ENCODE measurements at places on chromosomes 1 and 21.

DNA sequence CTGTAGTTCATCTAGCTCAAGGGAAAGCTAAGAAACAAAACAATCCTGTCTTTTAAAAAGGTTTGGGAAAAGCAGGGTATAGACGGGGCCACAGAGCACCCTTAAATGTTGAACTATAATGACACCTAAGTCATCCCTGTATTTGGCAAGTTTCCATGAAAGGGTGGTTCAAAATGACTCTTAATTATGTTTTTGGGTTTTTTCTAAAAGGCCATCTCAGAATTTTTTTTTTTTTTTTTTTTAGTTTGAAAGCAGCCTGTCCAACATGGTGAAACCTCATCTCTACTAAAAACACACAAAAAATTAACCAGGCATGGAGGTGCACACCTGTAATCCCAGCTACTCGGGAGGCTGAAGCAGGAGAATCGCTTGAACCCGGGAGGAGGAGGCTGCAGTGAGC is 22.2 kb downstream of the TOMM20 start:
- DNase-seq: no peak

- DNase-seq: no peak
Observed at GRCh38 chr1:206029484-206029883, 5.8 kb upstream of the CTSE start.

DNA sequence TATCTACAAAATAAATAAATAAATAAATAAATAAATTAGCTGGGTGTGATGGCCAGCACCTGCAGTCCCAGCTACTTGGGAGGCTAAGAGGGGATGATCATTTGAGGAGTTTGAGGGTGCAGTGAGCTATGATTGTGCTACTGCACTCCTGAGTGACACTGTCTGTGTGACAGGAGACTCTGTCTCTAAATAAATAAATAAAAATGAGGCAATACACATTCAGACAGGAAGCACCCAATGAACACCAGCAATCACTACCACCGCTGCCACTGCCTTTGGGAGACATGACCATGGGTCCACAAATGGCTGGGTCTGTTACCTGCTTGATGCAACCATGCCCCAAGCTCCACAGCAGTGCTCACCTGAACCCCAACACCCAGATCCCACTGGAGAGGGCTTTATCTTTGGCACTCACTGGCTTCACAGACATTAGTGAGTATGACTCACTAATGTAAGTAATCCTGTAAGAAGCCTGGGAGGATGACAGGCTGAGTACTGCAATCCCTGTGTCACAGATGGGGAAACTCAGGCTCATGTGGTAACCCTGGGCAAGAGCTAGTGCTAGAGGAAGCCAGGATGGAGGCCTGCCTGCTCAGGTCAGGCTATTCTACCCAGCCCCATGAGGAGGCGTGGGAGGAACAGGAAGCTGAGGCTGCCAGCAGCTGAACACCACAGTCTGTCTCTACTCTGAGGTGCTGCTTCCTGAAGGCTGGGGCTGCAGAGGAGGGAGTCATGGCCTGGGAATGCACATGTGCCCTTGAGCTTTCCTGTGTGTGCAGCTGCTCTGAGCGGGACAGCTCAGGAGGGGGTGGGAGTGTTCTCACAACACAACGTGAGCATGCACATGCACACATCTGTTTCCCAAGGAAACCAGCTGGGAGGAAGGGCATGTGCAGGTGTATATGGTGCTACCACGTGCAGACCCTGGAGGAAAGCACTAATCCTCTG is 43.0 kb downstream of the SLC9A1 start:
- DNase-seq: peak; percentile 99

DNA sequence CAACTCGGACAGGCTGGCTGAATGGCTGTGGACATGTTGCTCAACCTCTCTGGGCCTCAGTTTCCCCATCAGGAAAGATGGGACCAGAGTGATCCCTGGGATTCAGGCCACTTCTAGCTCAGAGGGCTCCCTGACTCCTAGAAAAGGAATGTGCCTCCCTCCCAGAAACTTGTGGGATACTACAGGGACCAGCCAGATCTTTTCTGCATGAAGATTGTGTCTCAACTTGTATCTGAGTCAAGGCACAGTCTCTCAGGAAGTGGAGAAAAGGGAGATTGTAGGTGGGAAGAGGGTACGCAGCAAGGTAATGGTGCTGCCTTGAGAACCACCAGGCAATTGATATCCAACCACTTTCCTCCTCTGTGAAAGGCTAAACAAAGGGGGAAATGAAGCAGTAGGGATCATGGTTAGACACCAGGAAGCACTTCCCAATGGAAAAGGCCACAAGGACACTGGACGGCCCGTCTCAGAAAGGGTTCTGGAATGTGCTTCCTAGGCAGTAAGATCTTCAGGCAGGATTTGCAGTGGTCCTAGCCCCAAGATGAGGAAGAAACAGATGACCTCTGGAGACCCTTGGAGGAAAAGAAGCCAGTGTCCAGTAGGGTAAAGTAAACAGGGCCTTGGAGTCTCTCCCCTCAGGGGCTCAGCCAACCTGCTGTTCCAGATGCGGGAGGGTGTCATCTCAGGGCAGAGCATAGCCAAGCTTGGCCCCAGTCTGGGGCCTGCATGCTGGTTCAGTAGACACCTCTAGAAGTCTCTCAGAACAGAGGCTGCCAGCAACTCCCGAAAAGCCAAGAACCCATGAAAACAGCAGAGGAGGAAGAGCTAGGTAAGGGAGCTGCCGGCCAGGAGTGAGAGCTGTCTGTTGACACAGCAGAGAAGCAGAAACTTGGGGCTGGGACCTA is 16.8 kb downstream of the IFFO2 start:
- DNase-seq: no peak

GRCh38 chr1:2224170-2224584 is 3.9 kb upstream of the SKI start:
- DNase-seq: no peak

DNA sequence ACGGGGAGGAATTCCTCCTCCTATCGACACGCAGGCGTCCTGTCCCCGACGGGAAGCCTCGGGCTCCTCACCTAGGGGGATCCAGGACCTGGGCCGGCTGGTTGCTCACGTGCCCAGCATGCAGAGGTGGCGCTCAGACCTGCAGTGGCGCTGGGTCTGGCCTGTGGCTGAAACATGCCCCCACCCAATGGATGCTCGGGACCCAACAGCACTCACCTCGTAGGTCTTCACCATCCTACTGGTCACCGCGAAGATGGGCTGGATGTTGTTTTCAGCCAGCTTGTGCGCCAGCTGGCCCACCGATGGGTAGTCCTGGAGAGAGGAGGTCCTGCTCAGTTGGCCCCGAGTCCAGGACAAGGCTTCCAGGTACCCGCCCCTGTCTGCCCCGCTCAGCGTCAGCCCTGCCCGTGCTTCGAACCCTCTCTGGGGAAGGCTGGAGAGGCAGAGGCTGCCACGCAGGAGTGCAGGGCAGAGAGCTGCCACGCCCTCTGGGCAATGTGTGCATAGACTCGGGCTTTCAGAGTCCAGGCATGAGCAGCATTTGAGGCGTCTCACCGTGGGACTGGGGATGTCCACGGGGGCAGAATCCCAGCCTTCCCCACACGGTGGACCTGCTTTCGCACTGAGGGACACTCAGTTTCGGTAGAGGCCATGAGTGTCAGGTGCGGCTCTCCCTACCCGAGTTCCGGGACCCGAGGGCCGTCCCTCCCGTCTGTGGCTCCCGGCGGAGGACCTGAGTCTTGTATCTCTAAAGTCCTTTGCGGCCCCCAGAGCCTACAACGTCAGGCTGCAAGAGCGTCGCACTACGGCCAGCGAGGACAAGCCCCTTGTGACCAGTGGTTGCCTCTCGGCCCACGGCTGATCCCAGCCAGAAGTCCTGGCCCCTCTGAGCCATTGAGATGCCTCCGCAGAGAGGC is 21.6 kb downstream of the ITGB2 start:
- no peak for DNase-seq

GRCh38 chr1:70495370-70495769 is 84.3 kb downstream of the CTH start:
- DNase-seq: no peak

- no peak for DNase-seq
Observed at GRCh38 chr1:156095906-156096508, 13.7 kb upstream of the MEX3A start.

DNA sequence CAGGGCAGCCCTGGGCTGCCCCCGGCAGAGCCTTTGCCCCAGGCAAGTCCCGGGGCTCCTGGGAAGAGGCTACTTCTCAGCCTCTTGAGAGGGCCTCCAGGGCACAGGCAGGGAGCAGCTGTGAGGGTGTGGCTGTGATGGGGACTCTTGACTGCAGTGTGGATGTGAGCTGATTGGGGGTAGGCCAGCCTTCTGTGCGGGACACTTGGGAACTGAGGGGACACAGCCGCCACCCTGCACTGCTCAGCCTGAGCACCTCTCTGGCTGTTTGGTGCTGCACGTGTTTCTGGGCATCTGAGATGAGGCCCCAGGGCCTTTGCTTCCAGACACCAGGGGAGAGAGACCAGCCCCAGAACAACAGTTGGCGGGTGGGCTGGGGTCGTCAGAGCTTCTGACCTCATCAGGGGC is 62.1 kb downstream of the SKI start:
- no peak for DNase-seq

GRCh38 chr1:39808784-39809517 is 20.3 kb upstream of the BMP8B start:
- DNase-seq: no peak

DNA sequence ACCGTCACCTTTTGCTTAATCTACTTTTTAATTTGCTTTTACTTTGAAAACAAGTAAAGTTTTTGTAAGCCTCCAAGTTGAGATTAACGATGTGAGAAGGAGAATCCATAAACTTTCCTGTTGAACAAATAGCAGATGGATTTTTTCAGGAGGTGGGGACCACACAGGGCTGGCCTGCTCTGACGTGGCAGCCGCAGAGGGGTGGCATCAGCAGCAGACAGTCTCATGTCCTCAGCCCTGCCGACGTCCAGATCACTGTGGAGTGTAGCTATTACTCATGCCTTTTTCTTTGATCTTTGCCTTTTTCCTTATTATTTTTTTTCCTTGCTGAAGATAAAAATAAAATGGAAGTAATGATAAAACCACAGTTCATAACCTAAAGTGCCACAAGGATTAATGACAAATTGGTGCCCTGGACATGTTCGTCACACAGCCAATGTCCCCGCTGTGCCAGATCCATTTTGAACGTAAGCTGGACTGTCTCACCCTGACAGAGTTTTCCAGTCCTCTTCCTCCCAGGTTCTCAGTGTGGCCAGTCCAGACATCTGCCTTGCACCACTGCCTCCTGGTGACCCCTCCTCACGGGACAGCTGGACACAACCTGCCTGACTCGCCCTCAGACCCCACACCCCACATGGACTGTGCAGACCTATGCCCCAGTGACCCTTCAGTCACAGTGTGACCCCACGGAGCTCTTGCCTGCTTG is 15.4 kb upstream of the ZBTB21 start:
- DNase-seq: peak; percentile 67

DNA sequence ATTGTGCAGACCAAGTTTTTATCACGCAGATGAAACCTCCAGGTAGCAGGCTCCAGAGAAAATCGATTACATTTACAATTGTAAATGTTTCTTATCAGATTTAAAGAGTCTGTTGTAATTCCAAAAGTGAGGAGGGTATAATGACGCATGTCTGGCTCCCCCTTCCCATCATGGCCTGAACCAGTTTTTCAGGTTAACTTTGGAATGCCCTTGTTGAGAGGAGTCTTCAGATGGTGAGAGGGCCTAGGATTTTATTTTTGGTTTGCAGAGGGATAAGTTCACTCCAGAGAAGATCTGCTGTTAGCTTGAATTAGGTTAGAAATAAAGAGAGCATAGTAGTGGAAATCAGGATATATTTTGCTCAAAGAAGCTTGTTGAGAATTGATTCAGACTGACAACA is 1028.3 kb upstream of the B3GALT2 start:
- DNase-seq: no peak

DNA sequence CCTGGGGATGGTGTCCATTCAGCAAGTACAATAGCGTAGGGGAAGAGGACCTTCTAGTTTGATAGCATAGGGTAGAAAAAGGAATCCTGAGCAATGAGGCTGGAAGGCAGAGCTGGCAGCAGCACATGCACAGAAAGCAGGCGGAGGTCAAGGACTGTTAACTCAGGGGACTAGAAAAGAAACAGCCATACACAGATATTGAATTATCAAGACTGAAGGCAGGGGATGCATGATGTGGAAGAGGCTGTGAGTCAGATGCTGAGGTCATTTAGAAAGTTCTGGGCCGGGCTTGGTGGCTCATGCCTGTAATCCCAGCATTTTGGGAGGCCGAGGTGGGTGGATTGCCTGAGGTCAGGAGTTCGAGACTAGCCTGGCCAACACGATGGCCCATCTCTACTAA is 65.6 kb downstream of the OPTC start:
- no peak for DNase-seq

- DNase-seq: no peak
Observed at GRCh38 chr1:232902774-232903350, 47.5 kb upstream of the NTPCR start.

GRCh38 chr1:225514671-225515081 is 86.8 kb upstream of the LBR start:
- DNase-seq: no peak

DNA sequence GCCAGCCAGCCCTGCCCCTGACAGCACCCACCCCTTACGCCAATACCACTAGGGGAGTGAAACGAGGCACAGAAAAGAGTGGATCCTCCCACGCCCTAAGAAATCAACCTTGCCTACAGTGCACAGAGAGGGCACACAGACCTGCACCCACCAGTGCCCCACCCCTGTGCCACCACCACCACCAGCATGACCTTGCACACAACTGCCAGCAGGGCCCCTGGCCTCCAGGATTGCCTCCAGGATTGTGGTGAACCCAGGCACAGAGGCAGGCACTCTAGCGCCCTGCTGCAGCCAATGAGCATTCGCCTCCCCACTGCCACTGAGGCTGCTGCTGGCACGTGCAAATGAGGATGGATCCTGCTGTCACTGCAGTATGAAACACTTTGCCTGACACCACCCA is 23.5 kb upstream of the SGIP1 start:
- DNase-seq: no peak

DNA sequence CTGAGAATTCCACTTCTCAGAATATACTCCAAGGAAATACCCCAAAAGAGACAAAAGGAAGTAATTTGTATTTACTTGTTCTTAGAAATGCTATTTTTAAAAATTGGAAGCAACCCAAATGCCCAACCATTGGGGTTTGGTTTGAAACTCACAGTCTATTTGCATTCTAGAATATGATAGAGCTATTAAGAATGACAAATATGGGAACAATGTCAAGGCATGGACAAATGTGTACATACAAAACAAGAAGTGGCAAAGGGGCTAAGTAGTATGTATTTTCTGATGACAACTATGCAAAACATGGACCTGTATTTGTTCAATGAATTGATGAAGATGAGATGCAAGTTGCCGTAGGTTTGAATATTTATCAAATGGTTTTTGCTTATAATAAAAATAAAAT is 32.8 kb downstream of the KCNA2 start:
- DNase-seq: no peak

GRCh38 chr1:182624577-182624976 is 20.4 kb upstream of the RGS16 start:
- no peak for DNase-seq

GRCh38 chr21:39660191-39660980 is 47.6 kb downstream of the B3GALT5 start:
- DNase-seq: peak; percentile 48

GRCh38 chr21:26194326-26194725 is 23.8 kb upstream of the APP start:
- DNase-seq: peak; percentile 62

DNA sequence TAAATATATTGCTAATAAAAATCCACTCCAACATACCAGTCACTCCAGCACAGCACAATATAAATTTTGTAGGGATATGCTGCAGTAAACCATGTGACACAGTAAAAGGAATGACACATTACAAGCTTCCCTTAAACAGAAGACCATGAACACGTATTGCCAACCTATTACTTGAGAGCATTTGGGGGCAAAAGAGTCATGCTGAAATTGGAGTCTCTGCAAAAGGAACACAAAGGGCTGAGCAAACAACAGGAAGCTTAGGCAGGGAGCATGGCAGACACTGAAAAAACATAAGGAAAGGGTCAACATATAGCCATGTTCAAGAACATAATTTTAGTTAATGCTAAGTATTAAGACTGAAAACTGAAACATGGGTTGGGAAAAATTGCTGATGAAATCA is 214.5 kb downstream of the SMYD3 start:
- DNase-seq: no peak

Data from BJ (cell line).